Osteoblast (primary cell): ENCODE measurements at places on chromosomes 3 and 15. TPM values are rescaled to one million over a fixed set of nuclear protein-coding genes. Genes with fewer than 3 reads are reported as not detected.

Gene PSTPIP1
- total RNA-seq, result not detected in 2 replicates

Gene TASOR
- total RNA-seq, result 65.4 and 65.5 TPM in 2 replicates

Gene PAK2
- total RNA-seq, result 36.6 and 37.4 TPM in 2 replicates

Gene TERB2
- not detected in 2 replicates for total RNA-seq

Gene COL6A6
- under 0.01 TPM in 2 replicates for total RNA-seq

Gene BFSP2
- total RNA-seq, result not detected in 2 replicates

Gene ZPLD1
- under 0.01 TPM in 1 of 2 replicates, not detected in the other for total RNA-seq

Gene ZNF619
- total RNA-seq, result 6.5 and 8.5 TPM in 2 replicates

Gene PLEKHO2
- total RNA-seq, result 38.3 and 41.6 TPM in 2 replicates

Gene ANKRD34C
- total RNA-seq, result not detected in 2 replicates

Gene ADGRG7
- not detected in 2 replicates for total RNA-seq

Gene EPHA3
- 10.9 and 12.7 TPM in 2 replicates for total RNA-seq

Gene CCR8
- not detected in 2 replicates for total RNA-seq

Gene CCDC54
- total RNA-seq, result not detected in 2 replicates

Gene GXYLT2
- total RNA-seq, result 75.1 and 77.4 TPM in 2 replicates

Gene CTSH
- 4.7 and 8.8 TPM in 2 replicates for total RNA-seq

Gene SLC25A26
- 26.1 and 31.2 TPM in 2 replicates for total RNA-seq

Gene GPR156
- 0.88 and 1.4 TPM in 2 replicates for total RNA-seq

Gene DAG1
- 55.4 and 58.3 TPM in 2 replicates for total RNA-seq

Gene ANKRD63
- not detected in 2 replicates for total RNA-seq

Gene ADAMTSL3
- total RNA-seq, result 0.29 and 0.72 TPM in 2 replicates

Gene ADCY5
- total RNA-seq, result 0.59 and 0.72 TPM in 2 replicates

Gene RBP2
- not detected in 2 replicates for total RNA-seq
